ENCODE measurements at places on chromosomes 3 and 15.
A peak's percentile ranks its signal among the peaks of the same experiment; 100 is the strongest.

GRCh38 chr15:86685263-86685662 is 605.6 kb downstream of the AGBL1 start:
- no peaks in the 10 kb centered on the region for H3K4me1 ChIP-seq
- H3K27me3 ChIP-seq: no peaks in the 10 kb centered on the region
- H3K36me3 ChIP-seq: no peaks in the 10 kb centered on the region
- no peak overlapping the region for H3K4me3 ChIP-seq
- no peak overlapping the region for H3K27ac ChIP-seq

DNA sequence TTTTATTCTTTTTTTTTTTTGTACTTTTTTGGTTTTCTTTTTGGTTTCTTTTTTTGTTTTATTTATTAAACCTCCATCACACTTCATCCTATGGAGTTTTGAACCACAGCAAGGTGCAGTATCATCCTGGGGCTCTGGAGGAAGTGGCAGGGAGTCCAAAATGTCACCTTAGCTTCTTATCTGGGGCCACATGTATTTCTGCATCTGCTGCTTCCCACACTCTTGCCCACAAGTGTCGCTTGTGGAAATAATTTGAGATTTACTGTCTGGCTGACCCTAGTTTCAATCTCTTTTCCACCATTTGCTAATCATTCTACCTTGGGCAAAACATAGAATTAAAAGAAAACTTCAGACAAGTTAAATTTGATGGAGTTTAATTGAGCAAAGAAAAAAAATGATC is 6.4 kb downstream of the OPA1 start:
- H3K27me3 ChIP-seq: no peaks in the 10 kb centered on the region
- peaks cover 41% of the 10 kb centered on the region for H3K4me1 ChIP-seq
- H3K4me3 ChIP-seq: no peak overlapping the region
- DNase-seq: no peak

DNA sequence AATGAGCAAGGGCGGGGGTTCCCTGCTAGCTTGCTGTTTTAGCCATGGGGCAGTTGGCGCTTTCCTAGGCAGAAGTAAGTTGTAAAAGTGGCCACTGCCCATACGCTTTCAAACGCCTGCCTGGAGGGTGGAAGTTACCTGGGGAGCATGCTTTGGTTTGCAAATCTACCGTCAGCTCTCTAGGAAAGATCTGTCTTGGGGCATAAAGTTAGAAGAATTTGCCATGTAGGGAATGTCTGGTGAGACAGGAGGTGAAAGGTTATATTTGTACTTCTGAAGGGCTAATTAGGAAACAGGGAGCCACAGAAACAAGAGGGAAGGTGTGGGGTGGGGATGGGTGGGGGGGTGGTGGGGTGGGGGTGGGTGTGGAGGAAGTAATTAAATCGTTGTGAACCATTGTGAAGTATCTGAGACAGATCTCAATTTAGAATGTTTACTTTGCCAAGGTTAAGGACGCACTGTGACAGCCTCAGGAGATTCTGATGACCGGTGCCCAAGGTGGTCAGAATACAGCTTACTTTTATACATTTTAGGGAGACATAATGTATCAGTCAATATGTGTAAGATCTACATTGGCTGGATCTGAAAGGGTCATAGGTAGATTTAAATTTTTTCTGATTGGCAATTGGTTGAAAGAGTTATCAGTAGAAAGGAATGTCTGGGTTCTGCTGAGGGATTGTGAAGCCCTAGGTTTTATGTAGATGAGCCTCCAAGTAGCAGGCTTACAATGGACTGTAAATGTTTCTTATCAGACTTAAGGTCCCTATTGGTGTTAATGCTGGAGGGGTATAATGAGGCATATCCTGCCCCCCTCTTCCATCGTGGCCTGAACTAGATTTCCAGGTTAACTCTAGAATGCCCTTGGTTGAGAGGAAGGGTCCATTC is 62.0 kb upstream of the GCNT3 start:
- no peak overlapping the region for H3K4me3 ChIP-seq
- DNase-seq: no peak
- no peak overlapping the region for H3K27ac ChIP-seq
- no peaks in the 10 kb centered on the region for H3K4me1 ChIP-seq
- no peaks in the 10 kb centered on the region for H3K36me3 ChIP-seq
- peaks cover 7% of the 10 kb centered on the region for H3K27me3 ChIP-seq

DNA sequence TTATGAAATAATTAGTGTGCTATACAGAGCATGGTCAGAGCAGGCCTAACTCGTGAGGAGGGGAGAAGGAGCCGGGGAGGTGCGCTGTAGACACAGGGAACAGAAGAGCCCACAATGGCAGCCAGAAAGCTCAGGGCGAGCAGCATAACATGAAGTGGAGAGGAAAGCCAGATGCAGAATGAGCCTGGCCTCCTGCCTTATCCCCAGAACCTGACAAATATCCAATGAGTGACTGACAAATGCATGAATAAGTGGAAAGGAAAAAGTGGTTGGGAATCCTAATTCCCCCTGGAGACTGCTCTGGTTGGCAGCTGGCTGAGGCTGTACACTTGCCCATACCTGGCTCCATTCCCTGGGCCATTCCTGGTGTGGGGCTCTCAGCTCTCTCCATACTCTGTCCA is 9.2 kb upstream of the MST1R start:
- no peak overlapping the region for H3K4me3 ChIP-seq
- no peaks in the 10 kb centered on the region for H3K4me1 ChIP-seq
- DNase-seq: no peak
- H3K27me3 ChIP-seq: no peaks in the 10 kb centered on the region
- peaks cover 1% of the 10 kb centered on the region for H3K36me3 ChIP-seq

GRCh38 chr3:136772709-136773108 is 20.5 kb upstream of the STAG1 start:
- no peak overlapping the region for H3K4me3 ChIP-seq
- H3K4me1 ChIP-seq: no peaks in the 10 kb centered on the region
- H3K27ac ChIP-seq: no peak overlapping the region
- no peaks in the 10 kb centered on the region for H3K27me3 ChIP-seq

GRCh38 chr3:148318240-148318639 is 379.5 kb upstream of the AGTR1 start:
- peaks cover 11% of the 10 kb centered on the region for H3K4me1 ChIP-seq
- no peaks in the 10 kb centered on the region for H3K36me3 ChIP-seq
- H3K4me3 ChIP-seq: no peak overlapping the region

DNA sequence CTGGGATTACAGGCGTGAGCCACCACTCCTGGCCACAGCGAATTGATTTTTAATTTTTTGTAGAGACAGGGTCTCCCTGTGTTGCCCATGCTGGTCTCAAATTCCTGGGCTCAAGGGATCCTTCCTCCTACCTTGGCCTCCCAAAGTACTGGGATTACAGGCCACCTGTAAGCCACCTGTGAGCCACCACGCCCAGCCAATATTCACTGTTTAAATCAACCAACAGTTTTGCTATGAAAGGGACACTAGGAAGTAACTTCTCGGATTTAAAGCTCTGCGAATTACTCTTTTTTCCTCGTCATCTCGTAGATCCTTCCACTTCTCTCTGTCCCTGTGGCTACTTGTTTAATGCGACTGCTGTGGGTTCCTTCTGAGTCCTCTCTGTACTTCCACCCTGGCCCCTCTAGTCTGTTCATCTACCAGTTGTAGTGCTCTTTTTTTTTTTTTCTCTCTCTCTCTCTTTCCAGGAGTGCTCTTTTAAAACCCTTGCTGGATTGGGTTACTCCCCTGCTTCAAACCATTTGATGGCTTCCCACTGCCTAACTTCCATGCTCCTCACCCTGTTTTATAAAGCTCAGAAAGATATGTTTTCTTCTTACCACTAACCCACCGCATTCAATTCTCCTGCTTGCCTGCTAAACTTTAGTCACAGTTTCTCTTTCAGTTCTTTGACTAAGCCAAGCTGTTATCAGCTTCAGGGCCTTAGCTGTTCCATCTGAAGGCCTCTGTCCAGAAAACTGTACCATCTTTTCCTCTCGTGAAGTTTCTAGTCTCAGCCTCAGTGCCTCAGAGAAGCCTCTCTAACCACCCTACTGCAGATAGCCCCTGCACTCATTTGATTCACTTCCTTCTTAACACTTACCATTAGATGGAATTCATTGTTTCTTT is 12.4 kb downstream of the RTF1 start:
- peak; percentile 56 for DNase-seq
- peaks cover 6% of the 10 kb centered on the region for H3K36me3 ChIP-seq
- H3K27me3 ChIP-seq: no peaks in the 10 kb centered on the region

DNA sequence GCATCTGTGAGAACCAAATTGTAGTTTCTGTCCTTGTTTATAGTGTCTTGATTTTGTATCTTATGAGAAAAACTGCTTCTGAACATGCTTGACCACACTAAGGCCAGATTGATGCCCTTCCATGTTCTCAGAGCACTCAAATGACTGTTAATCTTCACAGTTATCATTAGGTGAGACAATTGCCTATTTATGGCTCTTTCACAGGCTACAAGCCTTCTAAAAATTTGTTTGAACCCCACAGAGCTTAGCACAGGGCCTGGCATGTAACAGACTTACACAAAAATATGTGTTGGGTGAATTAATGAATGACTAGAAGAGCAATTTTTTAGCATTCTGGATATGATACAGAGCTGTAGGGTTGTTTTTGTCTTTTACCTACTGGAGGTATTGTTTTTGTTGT is 43.1 kb downstream of the BTLA start:
- no peak for DNase-seq
- H3K4me3 ChIP-seq: no peak overlapping the region

DNA sequence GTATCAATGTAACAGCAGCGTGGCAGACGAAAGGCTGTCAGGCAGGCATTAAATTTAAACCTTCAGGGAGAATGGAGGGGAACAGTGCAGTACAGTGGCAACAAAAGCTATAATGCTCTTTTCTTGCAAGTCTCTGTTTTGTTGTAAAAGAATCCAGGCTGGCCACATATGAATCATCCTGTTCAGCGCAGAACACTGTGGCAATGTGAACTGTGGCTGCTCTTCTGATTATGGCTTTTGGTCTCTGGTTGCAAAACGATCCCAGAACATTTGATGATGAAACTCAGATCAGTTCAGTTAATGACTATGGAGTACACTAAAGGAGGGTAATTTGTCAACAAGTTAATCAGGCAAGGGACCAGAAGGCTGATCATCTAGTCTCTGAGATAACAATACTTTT is 219.7 kb upstream of the SGO1 start:
- no peak overlapping the region for H3K27ac ChIP-seq
- no peaks in the 10 kb centered on the region for H3K4me1 ChIP-seq
- no peaks in the 10 kb centered on the region for H3K27me3 ChIP-seq
- no peak for DNase-seq

- DNase-seq: no peak
- H3K36me3 ChIP-seq: no peaks in the 10 kb centered on the region
- no peak overlapping the region for H3K27ac ChIP-seq
- peaks cover 11% of the 10 kb centered on the region for H3K4me1 ChIP-seq
These were observed 15.4 kb upstream of the ZNF774 start for GRCh38 chr15:90336705-90337141.

- H3K36me3 ChIP-seq: peaks cover 35% of the 10 kb centered on the region
- H3K4me1 ChIP-seq: peaks cover 46% of the 10 kb centered on the region
- no peak overlapping the region for H3K4me3 ChIP-seq
- peak overlapping the region; percentile 91 for H3K27ac ChIP-seq
- DNase-seq: no peak
These were observed 1.4 kb upstream of the RPSA start for GRCh38 chr3:39404943-39405686.

- no peak overlapping the region for H3K4me3 ChIP-seq
These were observed 47.9 kb downstream of the QTRT2 start for GRCh38 chr3:114104414-114104813.

GRCh38 chr3:10194328-10195071 is 29.8 kb downstream of the IRAK2 start:
- peak; percentile 71 for DNase-seq
- peaks cover 84% of the 10 kb centered on the region for H3K4me1 ChIP-seq
- H3K27ac ChIP-seq: peak overlapping the region; percentile 98
- no peaks in the 10 kb centered on the region for H3K27me3 ChIP-seq

DNA sequence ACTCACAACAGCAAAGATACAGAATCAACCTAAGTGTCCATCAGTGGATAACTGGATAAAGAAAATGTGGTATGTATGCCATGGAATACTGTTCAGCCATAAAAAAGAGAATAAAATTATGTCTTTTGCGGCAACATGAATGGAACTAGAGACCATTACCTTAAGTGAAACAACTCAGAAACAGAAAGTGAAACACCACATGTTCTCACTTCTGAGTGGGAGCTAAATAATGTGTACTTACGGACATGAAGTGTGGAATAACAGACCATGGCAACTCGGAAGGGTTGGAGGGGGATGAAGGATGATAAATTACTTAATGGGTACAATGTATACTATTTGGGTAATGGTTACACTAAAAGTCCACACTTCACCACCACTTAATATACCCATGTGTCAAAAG is 600.6 kb downstream of the MAGI1 start:
- H3K27me3 ChIP-seq: no peaks in the 10 kb centered on the region
- no peak for DNase-seq
- no peaks in the 10 kb centered on the region for H3K4me1 ChIP-seq
- H3K4me3 ChIP-seq: no peak overlapping the region
- H3K36me3 ChIP-seq: no peaks in the 10 kb centered on the region

- DNase-seq: peak; percentile 40
- no peak overlapping the region for H3K27ac ChIP-seq
- H3K36me3 ChIP-seq: no peaks in the 10 kb centered on the region
These were observed 172.1 kb downstream of the TBC1D2B start for GRCh38 chr15:77905301-77905920.

GRCh38 chr3:11335056-11335608 is 62.9 kb downstream of the ATG7 start:
- H3K27ac ChIP-seq: no peak overlapping the region
- H3K4me1 ChIP-seq: peaks cover 12% of the 10 kb centered on the region
- peaks cover 2% of the 10 kb centered on the region for H3K36me3 ChIP-seq
- no peak for DNase-seq
- no peak overlapping the region for H3K4me3 ChIP-seq
- no peaks in the 10 kb centered on the region for H3K27me3 ChIP-seq

DNA sequence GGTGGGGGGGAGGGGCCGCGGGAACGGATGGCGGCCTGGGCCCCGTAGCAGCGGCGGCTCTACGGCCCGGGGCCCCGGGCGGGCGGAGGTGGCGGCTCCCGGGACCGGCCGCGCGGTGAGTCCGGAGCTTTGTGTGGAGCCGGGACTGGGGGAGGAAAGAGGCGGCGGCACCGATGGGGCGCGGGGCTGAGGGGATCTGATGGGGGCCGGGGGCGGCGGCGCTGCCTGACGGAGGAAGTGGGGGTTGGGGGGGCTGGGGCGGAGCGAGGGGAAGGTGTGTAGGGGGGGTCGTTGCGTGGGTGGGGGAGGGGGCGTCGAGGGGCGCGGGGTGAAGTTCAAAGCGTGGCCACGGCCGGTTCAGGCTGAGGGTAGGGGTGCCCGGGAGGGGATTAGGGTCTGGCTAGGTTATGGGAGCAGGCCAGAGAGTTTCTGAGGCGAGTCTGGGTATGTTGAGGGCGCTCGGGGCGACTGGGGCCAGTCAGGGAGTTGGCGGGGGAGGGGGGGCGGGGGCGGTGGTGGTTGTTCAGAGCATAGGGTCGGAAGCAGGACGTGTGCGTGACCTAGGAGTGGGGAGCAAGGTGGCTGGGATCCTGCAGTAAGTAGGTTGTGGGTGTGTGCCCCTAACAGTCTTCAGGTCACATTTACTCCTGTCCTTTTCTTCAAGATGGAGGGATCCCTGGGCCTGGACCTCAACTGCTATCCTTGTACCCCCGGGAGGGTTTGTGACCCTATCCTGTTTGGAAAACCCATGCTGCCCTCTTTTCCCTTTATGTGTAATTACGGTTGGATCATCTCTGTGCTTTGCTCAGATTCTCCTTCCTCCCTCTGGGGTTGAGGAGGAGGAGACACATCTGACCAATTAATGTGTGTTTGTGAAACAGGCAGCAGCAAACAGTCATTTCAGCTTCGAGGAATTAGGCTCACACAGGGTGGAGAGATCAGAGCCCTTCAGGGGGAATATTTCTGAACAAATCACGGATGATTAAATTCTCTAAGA is 644 bp downstream of the ZNF609 start:
- H3K36me3 ChIP-seq: peaks cover 8% of the 10 kb centered on the region
- DNase-seq: peak; percentile 56
- no peaks in the 10 kb centered on the region for H3K27me3 ChIP-seq
- peak overlapping the region; percentile 89 for H3K27ac ChIP-seq
- H3K4me1 ChIP-seq: peaks cover 48% of the 10 kb centered on the region
